H9 (cell line): ENCODE measurements at places on chromosomes 3 and 15. TPM values are rescaled to one million over a fixed set of nuclear protein-coding genes. Genes with fewer than 3 reads are reported as not detected.

Gene SSUH2
- total RNA-seq, result 0.61 and 0.64 TPM in 2 replicates

DNA sequence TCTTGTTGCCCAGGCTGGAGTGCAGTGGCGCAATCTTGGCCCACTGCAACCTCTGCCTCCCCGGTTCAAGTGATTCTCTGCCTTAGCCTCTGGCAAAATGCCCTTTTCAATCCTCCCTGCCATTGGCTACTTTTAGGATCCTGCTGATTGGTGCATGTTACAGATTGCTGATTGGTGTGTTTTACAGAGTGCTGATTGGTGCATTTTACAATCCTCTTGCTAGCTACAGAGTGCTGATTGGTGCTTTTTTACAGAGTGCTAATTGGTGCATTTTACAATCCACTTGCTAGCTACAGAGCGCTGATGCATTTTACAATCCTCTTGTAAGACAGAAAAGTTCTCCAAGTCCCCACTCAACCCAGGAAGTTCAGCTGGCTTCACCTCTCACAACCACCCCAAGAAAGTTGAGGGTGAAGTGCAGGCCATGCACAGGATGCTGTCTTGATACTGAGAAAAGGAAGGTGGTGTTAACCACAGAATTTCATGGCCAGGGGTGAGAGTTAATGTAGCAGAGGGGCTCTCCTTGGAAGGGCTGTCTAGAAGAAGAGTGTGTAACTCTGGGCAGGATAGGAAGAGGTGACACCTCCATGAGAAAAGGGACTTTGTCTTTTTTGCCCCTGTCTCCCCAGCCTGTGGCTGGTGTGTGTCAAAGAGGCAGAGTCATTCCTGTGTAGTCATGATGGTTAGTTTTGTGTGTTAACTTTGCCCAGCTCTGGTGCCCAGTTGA lies 145.9 kb downstream of the APBA2 start:
- H3K36me3 ChIP-seq, result peaks cover 2% of the 10 kb centered on the region; the same call in 1 of the 2 replicates
- peaks cover 5% of the 10 kb centered on the region; the same call in 1 of the 2 replicates for H3K4me1 ChIP-seq
- no peak overlapping the region for H3K4me3 ChIP-seq
- H3K27me3 ChIP-seq, result no peaks in the 10 kb centered on the region
- H3K27ac ChIP-seq, result no peak overlapping the region
- DNase-seq, result no peak

Gene EFHB
- total RNA-seq, result 1.6 and 1.9 TPM in 2 replicates

Gene GOLGA8J
- not detected in 2 replicates for total RNA-seq

GRCh38 chr3:197456261-197457091 lies 99.3 kb downstream of the BDH1 start:
- H3K36me3 ChIP-seq, result no peaks in the 10 kb centered on the region
- H3K4me1 ChIP-seq, result no peaks in the 10 kb centered on the region
- peak overlapping the region; percentile 74 for H3K4me3 ChIP-seq
- DNase-seq, result peak; percentile 87
- H3K27ac ChIP-seq, result no peak overlapping the region
- no peaks in the 10 kb centered on the region; the same call in 1 of the 2 replicates for H3K27me3 ChIP-seq

DNA sequence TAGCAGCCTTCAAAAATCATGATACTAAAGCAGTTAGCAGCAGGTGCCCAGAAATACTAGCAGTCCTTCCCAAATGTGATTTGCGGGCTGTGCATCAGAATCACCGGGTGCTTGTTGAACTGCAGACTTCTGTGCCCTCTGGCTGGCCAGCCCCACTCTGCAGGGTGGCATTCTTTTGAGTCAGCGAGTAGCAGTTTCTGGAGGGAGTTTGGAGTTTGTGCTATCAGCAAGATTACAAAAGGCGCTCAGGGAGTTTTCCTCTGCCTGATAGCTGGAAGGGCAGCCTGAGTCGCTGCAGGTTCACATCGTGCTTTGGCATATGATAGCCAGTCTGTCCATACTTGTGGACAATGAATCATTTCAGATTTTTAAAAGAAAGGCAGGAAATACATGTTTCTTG lies 57.6 kb downstream of the CLDN11 start:
- H3K27me3 ChIP-seq, result no peaks in the 10 kb centered on the region
- H3K4me1 ChIP-seq, result no peaks in the 10 kb centered on the region
- H3K4me3 ChIP-seq, result no peak overlapping the region

DNA sequence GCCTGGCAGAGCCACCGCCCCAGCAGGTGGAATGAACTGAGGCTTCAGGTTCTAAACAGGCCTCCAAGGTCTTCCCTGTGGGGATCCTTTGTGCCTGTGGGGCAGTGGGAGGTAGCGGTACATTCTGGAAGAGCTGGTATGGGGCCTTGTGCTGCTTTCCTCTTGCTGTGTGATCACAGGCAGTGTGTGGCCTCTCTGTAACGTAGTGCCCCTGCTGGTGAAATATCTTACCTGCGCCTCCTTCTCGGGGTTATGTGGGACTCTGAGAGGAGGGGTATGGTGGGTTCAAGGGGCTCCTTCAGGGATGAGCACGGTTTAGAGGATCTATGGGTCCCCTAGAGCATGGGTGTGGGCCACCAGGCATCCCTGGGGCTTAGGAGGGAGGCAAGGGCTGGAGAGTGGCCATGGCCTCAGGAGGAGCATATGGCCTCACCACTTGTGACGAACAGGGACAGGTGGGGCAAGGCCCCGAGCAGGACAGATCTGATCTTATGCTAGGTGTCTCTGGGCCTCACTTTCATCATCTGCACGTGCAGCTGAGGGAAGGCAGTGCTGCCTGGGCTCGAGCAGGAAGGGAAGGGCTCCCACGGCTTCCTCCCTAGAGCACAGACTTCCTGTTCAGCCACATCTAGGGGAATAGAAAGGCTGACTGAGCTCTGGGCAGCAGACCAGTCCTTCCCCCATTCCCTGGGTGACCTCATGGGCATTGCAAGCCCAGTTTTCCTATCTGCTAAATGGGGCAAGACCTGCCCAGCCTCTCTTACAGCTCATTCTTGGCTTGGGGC lies 1.9 kb upstream of the ALS2CL start:
- no peak overlapping the region for H3K4me3 ChIP-seq
- peak; percentile 84 for DNase-seq
- H3K4me1 ChIP-seq, result no peaks in the 10 kb centered on the region; the same call in 1 of the 2 replicates
- H3K27me3 ChIP-seq, result peaks cover 4% of the 10 kb centered on the region; the same call in 1 of the 2 replicates
- no peak overlapping the region for H3K27ac ChIP-seq

- no peaks in the 10 kb centered on the region for H3K27me3 ChIP-seq
- no peaks in the 10 kb centered on the region for H3K4me1 ChIP-seq
- H3K4me3 ChIP-seq, result no peak overlapping the region
- no peak overlapping the region for H3K27ac ChIP-seq
These were observed 525.5 kb upstream of the MCTP2 start for GRCh38 chr15:93705753-93706455.

Gene RPN1
- total RNA-seq, result 170 and 174 TPM in 2 replicates

Gene HYAL1
- total RNA-seq, result 2.0 and 2.2 TPM in 2 replicates

Gene PTH1R
- total RNA-seq, result 0.99 and 1.0 TPM in 2 replicates

DNA sequence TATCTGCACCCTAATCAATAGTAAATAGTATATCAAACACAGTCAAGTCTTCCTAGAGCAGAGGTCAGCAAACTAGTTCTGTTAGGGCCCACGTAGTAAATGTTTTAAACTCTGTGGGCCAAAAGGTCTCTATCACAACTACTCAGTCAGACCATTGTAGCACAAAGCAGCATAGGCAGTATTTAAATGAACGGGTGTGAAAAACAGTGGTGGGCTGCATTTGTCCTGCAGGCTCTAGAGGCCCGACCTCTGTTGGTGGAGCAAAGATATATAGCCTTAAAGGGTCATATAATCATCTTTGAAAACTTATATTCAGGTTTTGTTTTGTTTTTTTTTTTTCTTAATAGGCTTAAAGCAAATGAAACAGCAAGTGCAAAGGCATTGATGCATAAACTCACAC lies 326.4 kb upstream of the TRIM42 start:
- no peaks in the 10 kb centered on the region for H3K27me3 ChIP-seq
- H3K36me3 ChIP-seq, result no peaks in the 10 kb centered on the region
- no peak for DNase-seq
- no peak overlapping the region for H3K27ac ChIP-seq

DNA sequence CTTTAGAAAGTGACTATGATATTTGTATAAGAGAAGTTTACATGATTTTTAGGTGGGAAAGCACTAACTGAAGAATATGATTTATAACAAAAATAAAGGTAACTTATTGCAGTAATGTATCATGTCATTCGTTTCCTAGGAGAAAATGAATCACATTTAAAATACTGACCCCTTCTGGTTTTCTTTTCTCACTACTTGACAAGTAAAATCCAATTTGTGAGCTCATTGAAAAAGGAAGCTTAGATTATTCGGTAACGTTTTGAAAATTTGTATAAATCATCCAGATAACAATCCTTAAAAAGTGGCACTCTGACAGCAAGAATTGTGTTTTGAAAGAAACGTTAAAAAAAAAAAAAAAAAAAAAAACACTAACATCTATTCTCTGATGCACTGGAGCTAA lies 39.0 kb downstream of the NSUN3 start:
- H3K4me1 ChIP-seq, result no peaks in the 10 kb centered on the region
- DNase-seq, result no peak
- H3K27me3 ChIP-seq, result no peaks in the 10 kb centered on the region
- H3K4me3 ChIP-seq, result no peak overlapping the region

DNA sequence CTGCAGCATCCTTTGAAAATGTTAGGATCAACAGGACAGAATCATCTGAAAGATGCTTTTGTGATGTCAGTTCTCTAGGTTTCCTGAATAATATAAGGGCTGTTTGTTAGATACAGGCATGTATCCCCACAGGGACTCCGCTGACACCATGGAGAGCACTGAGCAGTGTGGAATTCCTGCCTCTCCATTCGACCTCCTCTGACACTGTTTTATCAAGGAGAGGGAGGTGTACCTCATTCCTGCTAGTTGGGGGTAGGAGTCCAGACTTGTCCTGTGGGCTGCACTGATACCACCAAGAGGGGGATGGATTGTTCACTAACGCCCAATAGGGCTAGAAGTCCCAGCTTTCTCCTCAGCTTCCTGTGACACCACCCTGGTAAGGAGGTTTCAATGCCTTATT lies 46.6 kb downstream of the LARS2 start:
- H3K4me1 ChIP-seq, result no peaks in the 10 kb centered on the region
- H3K4me3 ChIP-seq, result no peak overlapping the region
- H3K36me3 ChIP-seq, result peaks cover 2% of the 10 kb centered on the region; the same call in 2 of the 3 replicates
- no peak for DNase-seq
- no peaks in the 10 kb centered on the region for H3K27me3 ChIP-seq

GRCh38 chr3:114619771-114620170 lies 325.9 kb downstream of the TIGIT start:
- H3K27me3 ChIP-seq, result no peaks in the 10 kb centered on the region
- no peak overlapping the region for H3K4me3 ChIP-seq
- no peaks in the 10 kb centered on the region for H3K36me3 ChIP-seq
- no peak for DNase-seq
- peaks cover 2% of the 10 kb centered on the region; the same call in 1 of the 2 replicates for H3K4me1 ChIP-seq

DNA sequence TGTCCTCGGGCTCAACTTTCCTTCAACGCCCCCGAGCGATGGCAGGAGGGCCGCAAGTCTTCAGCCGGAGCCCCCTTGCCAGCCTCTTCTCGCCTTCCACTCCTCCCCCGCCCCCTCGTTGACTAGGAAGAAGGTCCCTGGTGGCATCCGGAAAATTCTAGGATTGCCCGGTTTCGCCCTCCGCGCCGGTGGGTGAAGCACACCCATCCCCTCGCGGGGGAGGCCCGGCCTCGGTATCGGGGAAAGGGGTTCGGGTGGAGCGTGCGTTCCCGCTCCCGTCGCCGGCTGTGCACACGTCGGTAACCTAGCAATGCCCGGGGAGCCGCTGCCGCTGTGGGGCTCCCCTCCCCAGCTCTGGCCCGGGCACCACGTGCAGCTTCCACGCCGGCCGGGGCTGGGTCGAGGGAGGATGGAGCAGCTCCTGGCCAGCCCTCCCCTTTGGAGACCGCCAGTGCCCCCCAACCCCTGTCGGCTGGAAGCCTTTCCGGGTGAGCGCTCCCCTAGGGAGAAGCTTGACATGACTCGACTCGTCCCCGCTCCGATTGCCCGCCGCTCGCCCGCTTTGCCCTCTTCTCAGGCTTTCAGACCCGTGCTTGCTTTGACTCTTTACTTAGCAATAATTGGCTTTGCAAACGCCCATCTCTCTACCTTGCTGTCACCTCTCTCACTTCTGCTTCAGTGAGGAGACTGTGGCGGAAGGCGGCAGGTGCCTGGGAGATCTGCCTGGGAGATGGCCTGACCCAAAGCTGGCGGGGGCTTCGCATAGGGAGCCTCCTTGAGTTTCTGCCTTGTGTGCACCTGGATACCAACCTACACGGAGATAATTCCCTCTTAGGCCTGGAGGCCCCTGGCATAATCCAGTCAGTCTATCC lies 1.3 kb downstream of the CACNA1D start:
- DNase-seq, result peak; percentile 45
- H3K27me3 ChIP-seq, result peaks cover 15% of the 10 kb centered on the region
- H3K36me3 ChIP-seq, result no peaks in the 10 kb centered on the region
- H3K4me1 ChIP-seq, result no peaks in the 10 kb centered on the region

DNA sequence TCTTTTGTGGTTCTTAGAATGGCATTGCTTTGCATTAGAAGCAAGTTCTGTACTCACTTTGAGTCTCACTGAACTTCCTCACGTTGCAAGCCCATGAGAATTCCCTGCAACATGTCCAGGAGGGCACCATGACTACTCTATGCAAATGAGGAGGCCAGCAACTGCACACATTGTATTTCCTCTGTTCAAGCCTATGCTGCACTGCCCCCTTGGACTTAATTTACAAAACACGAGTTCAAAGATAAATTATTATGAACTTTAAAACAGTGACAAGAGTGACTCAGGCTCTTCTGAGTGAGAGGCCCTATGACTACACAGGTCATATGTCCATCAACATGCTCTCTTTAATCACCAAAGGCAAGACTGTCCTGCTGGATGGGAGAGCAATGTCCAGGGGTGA lies 484.2 kb upstream of the ATP11B start:
- no peaks in the 10 kb centered on the region; the same call in 1 of the 2 replicates for H3K4me1 ChIP-seq
- DNase-seq, result no peak
- peaks cover 13% of the 10 kb centered on the region for H3K36me3 ChIP-seq
- H3K4me3 ChIP-seq, result no peak overlapping the region
- no peaks in the 10 kb centered on the region for H3K27me3 ChIP-seq

- DNase-seq, result no peak
- no peak overlapping the region for H3K4me3 ChIP-seq
- peaks cover 23% of the 10 kb centered on the region for H3K36me3 ChIP-seq
- no peaks in the 10 kb centered on the region for H3K27me3 ChIP-seq
- H3K4me1 ChIP-seq, result no peaks in the 10 kb centered on the region
These were observed 874 bp downstream of the ZNF662 start for GRCh38 chr3:42906848-42907183.

DNA sequence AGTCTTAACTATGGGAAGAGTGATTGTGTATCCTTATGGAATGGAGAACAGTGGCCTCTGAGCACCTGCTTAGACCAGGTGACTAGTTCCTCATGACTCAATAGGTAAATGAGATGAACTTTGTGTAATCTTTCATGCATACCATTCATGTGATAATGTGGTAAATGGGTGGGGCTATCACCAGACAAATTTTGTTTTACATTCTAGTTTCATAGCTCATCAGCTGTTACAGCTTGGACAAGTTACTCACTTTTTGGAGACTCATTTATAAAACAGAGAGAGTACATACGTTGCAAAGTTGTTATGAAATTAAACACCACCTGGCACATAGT lies 103.7 kb upstream of the TGFBR2 start:
- no peak overlapping the region for H3K4me3 ChIP-seq
- H3K36me3 ChIP-seq, result no peaks in the 10 kb centered on the region
- H3K27ac ChIP-seq, result no peak overlapping the region
- no peak for DNase-seq
- no peaks in the 10 kb centered on the region; the same call in 1 of the 2 replicates for H3K4me1 ChIP-seq

- DNase-seq, result no peak
- no peaks in the 10 kb centered on the region for H3K27me3 ChIP-seq
- H3K27ac ChIP-seq, result no peak overlapping the region
- no peaks in the 10 kb centered on the region for H3K4me1 ChIP-seq
These were observed 17.2 kb downstream of the B4GALT4 start for GRCh38 chr3:119223511-119223910.
